ENCODE measurements at places on chromosomes 12 and 14.
A peak's percentile ranks its signal among the peaks of the same experiment; 100 is the strongest.

- DNase-seq: no peak
Measured at GRCh38 chr12:7645395-7646177, 20.1 kb downstream of the APOBEC1 start.

DNA sequence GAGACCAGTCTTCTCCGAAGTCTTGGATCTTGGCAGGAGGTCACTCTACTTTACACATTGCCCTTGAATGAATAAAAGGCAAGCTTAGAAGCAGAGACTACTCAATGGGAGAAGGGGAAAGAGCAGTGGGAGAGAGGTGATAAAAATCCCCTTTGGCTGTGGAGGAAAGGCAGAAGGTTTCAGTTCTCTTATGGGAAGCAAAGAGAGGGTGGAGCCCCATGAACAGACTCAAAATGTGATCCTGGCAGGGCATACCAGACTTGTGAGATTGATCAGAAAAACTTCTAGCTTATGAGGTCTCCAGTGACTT is 49.6 kb upstream of the HECTD1 start:
- no peak for DNase-seq

DNA sequence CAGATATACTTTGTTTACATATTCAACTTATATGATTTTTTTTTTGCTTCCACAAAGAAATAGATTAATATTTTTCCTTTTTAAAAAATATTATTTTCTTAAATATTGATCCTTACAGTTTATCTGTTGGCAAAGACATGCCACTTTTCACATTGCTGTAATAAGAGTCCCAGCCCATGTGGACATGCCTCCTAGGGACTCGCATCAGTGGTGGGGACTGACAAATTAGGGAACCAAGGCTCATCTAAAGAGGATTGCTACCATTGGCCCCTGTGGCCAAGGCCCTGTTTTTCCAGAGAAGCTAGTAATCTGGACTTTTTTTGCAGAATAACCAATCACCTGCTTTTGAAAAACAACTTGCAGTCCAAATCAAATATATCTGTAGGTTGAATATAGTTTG is 27.8 kb upstream of the BMAL2 start:
- DNase-seq: no peak

- no peak for DNase-seq
Measured at GRCh38 chr12:44015333-44015941, 179.6 kb downstream of the TMEM117 start.

DNA sequence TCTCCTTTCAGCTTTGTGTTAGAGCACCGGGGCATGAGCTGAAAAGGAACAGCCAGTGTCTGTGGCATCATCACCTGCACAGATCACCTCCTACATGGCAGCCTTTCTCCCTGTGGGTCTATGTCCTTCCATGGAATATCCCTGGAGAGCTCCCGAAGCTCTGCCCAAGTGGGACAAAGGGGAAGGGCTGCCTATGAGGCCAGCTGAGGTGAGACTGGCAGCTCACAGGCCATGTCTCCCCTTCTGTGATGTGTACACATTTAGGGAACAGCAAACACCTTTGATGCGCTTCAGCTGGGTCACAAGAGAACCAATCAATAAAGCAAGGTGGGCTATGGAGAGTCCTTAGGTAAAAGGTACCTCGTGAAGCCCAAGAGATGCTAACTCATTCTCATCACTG is 4.1 kb downstream of the PROX2 start:
- DNase-seq: no peak

GRCh38 chr12:90042920-90043641 is 334.4 kb upstream of the ATP2B1 start:
- no peak for DNase-seq

DNA sequence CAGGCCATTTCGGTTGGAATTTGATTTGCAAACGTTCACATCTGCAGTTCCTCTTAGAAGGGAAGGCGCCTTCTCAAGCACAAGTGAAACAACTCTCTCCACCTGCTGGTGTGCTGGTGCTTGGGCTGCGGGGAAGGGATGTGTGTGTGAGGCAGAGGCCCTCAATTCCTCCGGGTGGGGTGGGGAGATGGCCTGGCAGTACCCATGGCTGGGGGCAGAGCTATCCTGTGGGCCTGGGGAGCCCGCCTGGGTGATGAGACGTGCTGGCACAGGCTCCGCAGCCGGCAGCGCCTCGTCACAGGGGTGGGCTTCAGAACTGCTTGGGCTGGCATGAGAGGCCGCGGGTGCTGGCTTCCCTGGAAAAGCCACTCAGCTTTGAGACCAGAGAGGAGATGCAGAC is 28.9 kb upstream of the TDRD9 start:
- no peak for DNase-seq

DNA sequence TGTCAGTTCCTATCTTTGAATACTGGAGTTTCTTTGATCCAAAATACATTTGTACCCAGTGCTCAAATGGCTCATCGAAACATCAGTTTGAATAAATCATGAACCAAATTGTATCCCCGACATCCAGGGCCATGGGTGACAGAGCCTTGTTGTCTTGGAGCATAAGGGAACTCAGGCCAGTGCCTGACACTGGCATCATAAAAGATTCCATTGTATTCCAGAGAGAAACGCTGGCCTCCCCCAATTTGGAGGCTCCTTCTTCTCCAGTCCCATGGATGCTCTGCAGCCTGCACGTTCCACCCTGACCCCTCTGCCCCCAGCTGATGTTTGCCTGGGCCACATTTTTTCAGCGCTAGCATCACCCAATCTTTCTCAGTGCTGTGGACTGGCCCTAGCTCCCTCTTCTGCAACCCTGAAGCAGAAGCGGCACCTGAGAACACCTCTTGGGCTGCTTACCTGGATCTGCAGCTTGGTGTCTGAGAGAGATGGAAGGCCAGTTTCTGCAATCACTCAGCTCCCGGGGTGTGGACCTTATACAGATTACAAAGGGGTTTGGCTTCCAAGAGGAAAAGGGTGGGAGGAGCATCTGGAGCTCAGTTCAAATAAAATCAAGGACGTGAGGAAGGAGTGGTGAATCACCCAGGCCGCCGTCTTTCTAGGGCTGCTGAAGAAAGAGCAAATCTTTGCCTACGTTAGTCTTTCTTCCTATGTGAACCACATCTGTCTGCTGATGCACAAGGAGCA is at the start of gene RNASE1:
TSS of gene RNASE1 (minus strand) at position 504 of the 744 bp plus-strand sequence. CDS start 776 bp downstream, outside the sequence.
- no peak for DNase-seq

GRCh38 chr12:70197345-70197744 is 45.9 kb upstream of the CNOT2 start:
- DNase-seq: no peak

DNA sequence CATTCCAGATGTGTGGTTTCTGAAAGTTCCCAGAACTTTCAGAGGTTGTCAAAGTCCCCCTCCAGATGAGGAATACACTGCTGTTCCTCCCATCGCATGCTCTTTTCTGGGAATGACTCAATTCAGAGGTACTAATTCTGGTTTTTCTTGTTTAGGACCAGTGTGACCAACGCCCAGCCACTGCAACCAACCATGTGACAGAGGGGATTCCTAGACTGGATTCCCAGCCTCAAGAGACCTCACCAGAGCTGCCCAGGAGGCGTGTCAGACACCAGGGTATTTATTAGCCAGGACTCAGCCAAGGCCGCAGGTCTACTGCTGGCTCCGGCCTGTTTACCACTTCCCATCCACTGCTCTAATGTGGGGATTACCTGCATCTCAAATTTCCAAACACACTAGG is 24.2 kb downstream of the TRAFD1 start:
- no peak for DNase-seq

DNA sequence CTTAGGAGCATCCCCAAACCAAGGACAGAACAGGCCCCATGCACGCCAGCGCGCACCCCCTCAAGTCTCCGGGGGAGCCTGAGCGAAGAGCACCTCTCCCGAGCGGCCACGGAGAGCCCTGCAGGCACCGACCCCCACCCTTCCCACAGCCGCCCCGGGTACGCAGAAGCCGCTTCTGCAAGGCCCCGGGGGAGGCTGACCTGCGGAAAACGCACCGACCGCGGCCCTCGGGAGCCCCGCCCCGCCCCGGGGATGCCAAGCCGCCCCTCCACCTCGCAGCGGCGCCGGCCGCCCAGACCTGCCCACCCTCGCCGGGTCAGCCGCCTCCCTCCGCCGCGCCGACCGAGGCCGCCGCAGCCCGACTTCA is 385 bp downstream of the CAPRIN2 start:
- DNase-seq: no peak

GRCh38 chr14:89493877-89494634 is 77.0 kb upstream of the FOXN3 start:
- peak; percentile 33 for DNase-seq

GRCh38 chr14:96637521-96637920 is 135.3 kb downstream of the PAPOLA start:
- no peak for DNase-seq

GRCh38 chr12:86601550-86602308 is 345.5 kb upstream of the MGAT4C start:
- DNase-seq: no peak

Measured in GM06990 (cell line).